ENCODE measurements at places on chromosomes 2 and 18.

GRCh38 chr2:237534380-237534779 lies 32.0 kb upstream of the PRLH start:
- DNase-seq, result no peak

DNA sequence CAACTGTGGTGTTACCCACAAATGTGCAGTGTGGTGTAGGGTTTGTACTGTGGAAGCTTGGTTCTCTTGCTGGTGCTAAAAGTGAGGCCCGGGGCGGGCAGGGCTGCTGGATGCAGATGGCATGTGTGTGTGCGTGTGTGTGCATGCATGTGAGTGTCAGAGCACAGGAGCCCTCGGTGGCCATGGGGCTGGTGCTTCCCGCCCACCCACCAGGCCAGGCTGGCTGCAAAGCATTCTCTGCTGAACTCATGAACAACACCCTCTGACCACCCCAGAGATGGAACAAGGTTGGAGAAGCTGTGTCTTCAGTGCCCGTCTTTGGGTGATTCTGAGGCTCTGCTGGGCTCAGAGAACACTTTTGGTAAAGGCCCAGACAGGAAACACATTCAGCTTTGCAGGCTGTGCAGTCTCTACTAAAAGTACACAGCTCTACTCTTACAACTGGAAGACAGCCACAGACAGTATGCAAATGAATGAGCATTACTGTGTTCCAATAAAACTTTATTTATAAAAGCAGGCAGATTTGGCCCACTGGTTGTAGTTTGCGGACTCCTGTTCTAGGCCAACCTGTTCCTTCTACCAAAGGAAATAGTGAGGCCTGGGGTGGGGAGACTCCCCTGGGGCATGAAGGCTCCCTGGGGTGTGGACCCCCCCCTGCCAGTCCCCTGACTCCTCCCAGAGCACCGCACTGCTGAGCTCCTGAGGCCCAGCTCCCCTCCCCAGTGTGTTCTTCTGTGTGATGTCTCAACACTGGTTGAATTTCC lies 225.3 kb upstream of the HDAC4 start:
- no peak for DNase-seq

GRCh38 chr2:219495531-219496122 lies 3.1 kb upstream of the GMPPA start:
- DNase-seq, result peak; percentile 66

- no peak for DNase-seq
Observed at GRCh38 chr2:150234787-150235446, 252.6 kb downstream of the RND3 start.

DNA sequence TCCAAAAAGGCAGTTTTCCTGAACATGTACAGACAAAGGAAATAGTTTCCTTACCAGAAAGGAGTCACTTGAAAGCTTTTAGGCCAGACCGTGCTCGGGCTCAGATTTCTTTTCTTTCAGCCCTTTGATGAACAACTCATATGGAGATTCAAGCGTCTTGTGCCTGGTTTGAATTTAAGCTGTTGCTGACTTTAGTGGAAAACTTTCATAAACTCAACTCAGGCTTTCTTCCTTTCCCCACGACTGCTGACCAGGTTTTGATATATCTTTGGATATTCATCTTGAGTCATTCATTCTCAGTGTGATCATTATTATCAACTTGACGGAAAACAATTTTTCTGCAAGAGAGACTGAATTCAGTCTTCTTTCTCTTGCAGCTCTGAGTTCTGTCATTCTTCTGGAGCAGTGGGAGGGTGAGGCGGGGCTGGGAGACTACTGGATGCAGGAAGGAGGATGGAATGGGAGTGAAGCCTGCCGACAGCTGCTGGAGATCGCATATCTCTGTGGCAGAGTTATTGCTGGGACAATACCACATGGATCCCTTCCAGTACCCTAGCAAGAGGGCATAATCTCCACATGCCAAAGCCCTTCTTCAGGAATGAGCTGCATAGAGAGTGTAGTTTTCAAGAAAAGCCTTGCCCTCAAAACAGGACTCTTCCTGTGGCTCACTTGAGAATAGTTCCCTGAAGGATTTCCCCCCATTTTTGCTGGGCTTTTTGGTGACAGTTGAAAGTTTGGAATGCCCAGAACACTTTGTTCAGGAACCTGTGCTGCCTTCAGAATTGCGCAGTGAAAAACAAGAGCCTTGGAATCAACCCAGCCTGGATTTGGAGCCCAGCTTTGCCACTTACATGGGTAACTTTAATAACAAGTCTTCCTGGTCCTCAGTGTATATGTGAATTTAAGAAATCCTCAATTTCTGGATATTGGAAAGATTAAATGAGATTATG lies 364.4 kb downstream of the ZNF521 start:
- DNase-seq, result no peak

- no peak for DNase-seq
Observed at GRCh38 chr2:220781622-220782241, 790.4 kb downstream of the EPHA4 start.

- DNase-seq, result no peak
Observed at GRCh38 chr2:239855863-239856587, 169.1 kb downstream of the NDUFA10 start.

DNA sequence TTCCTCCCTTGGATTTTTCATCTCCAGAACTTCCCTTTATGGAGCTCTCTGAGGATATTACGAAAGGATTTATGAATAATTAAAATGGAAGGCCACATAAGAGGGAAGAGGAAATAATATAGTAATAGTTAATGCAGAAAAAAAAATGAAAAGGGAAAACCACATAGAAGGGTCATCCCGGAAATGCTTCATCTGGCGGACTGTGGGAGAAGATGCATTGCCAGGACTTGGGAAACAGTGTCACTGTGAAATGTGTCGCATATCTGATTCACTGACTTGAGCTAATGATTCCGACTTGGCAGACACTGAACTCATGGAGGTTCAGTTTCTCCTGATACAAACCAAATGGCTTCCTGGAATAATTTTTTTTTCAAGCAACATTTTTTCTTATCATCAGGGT lies 129.9 kb upstream of the RMP24 start:
- no peak for DNase-seq

GRCh38 chr2:184611361-184612085 lies 13.2 kb downstream of the ZNF804A start:
- peak; percentile 5 for DNase-seq

- no peak for DNase-seq
Observed at GRCh38 chr2:232882085-232882484, 12.0 kb downstream of the SNORC start.

DNA sequence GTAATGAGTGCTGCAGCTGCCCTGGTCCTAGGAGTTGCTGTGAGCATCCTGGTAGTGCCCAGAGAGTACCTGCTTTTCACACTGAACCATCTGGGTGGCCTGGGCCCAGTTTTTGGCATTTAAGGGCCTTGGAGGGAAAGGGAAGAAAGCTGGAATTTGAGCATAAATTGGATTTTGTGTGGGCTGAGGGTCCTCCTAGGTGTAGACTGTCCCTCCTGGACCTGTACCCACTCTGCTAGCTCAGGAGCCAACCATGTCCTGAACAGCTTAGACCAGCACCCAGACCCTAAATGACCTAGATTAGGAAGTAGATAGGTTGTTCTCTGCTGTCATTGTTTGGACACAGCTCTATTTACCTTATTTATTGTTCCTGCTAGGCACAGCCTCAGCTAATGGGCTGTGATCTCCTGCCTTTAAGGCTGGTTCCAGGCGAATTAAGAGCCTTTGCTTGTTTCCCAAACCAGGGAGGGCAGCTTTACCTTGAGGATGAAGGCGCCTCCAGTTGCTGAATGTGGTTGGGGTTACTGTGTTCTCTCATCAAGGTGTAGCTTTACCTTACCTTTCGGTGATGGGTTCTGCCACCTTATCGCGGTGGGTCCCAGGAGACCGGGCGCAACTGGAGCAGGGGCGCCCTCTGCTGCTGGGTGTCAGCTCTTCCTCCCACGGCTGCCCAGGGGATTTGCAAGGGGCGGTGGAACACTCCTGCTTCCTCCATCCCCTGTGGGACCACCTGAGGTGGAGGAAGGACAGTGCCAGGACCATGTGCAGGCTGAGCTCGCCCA lies 34.4 kb downstream of the ITGA6 start:
- DNase-seq, result peak; percentile 67

DNA sequence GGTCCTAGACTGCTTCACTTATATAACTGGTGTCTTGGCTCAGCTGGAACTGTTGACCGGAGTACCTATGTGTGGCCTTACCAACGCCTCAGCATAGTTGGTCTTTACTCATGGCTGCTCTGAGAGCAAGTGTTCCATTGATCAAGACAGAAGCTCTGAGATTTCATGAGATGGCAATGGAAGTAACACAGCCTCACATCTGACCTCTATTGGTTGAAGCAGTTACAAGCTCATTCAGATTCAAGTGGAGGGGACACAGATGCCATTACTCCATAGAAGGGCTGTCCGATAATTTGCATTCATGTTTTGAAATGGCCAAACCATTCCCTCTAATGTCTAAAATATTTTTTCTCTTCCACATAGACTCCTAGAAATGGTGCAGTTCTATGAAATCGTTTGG lies 46.4 kb upstream of the STK39 start:
- DNase-seq, result no peak

- DNase-seq, result no peak
Observed at GRCh38 chr2:66443979-66444861, 9.3 kb downstream of the MEIS1 start.

DNA sequence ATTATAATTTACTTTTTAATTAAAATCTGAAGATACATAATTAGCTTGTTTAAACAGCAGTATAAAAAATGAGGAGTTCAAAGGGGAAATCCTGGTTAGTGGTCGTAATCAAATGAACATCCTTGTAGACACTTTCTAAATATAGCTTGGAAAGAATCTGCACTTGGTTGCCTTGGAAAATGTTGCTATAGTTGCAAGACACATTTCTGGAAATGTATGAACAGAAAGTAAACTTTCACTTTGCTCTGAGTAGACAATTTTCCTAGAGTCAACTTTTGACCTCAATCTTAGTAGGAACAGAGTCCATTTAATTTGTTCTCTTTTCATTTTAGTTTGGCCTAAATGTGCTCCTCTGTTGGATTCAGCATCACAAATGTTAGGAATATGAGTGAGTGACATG lies 38.3 kb downstream of the GCA start:
- DNase-seq, result no peak

DNA sequence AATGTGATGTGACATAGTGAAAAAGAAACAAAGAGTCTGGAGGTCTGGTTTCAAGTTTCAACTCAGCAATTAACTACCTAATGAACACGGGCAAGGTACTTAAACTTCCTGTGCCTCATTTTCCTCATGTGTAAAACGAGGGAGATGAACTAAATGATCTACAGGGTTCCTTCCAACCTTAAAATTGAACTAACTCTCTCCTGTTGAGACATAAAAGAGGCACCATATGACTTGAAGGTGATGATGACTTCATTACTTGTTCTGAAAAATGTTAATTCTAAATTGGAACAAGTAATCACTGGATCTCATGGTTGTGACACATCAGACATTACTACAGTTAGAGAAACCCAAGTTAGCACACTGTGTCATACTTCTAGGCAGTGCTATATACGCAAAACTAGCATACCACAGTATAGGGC lies 8.9 kb upstream of the REL start:
- DNase-seq, result peak; percentile 51

DNA sequence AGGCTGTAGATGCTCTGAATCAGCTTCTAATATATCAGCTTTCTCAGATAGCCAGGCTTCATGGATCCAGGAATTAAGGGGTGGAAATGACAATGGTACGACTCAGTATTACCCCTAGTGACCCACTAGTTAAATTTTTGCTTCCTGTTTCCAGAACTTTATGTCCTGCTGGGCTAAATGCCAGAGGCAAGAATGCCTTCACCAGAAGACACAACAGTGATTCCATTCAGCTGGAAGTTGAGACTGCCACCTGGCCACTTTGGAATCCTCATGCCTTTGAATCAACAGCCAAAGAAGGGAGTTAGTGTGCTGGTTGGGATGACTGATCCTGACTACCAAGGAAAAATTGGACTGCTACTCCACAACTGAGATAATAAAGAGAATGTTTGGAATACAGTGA lies 239.1 kb downstream of the ASXL3 start:
- no peak for DNase-seq

GRCh38 chr2:232485348-232485756 lies 2.3 kb downstream of the ECEL1 start:
- no peak for DNase-seq

GRCh38 chr2:222713002-222713401 lies 41.5 kb downstream of the MOGAT1 start:
- no peak for DNase-seq

DNA sequence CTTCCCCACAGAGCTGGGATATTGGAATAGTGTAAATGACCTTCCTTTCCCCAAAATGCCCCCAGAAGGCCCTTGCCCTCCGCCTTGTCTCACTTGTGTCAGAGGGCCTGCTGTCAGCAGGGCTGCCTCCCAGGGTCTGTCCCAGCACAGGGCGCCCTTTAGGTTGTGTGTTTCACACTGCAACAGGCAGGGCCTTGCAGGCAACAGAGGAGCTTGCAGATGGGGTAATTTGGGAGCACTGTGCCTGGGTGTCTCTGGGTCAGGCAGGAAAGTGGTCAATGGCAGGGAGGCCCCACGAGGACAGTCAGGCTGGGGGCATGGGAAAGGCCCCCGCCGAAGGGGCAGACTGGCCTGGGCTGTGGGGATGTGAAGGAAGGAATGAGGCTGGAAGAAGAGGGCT lies 130.7 kb downstream of the ASB1 start:
- DNase-seq, result no peak

DNA sequence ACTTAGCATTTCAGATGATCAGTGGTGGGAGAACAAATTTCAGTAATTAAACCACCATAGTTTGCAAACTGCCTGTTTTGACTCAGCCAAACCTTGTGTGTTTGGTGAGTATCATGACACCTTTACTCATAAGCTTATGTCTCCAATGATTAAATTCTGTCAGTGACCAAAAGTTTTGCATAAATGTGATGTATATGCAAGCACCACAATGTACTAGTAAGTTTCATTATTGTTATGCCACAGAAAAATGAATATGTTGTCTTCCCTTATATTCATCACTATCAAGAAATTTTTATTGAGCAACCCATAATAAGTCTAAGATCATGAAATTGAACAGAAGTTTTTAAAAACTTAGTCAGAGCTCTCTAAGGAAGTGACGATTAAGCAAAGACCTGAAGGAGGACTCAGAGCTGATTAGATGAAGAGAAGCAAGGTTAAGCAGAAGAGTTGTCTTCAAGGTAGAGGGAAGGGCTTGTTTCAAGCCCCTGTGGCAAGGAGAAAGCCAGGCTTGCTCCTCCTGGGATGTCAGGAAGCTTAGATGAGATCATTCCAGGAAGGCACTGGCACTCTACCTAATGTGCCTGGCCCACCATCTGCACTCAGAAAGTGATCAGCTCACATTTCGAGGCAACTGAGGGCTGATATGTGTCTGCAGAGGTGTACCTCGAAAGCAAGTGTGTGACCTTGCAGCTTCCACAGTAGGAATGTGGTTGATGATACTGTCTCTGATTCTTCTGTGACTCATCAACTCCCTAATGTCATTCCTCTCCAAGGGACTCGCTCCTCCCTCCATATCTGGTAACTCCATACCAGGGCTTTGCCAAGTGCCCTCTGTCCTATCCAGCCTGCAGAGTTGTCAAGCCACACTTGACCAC lies 54.7 kb downstream of the KCTD18 start:
- DNase-seq, result peak; percentile 85

- no peak for DNase-seq
Observed at GRCh38 chr2:38743672-38744398, 7.3 kb downstream of the SRSF7 start.

- no peak for DNase-seq
Observed at GRCh38 chr2:27804146-27804545, 32.6 kb downstream of the MRPL33 start.

Measured in activated CD4-positive, alpha-beta T cell treated with anti-CD3 and anti-CD28 coated beads, Interleukin-2, Interleukin-4, amounts not matched to agents 100 ng/mL and 50 ng/mL, durations not matched to agents 16 hours and 8 hours (primary cell).